ENCODE measurements at places on chromosomes 7 and 10.
A peak's percentile ranks its signal among the peaks of the same experiment; 100 is the strongest.

GRCh38 chr7:155878250-155878649, 66.0 kb upstream of the SHH start:
- no peak for DNase-seq

GRCh38 chr7:131848033-131848432, 291.6 kb upstream of the PODXL start:
- DNase-seq: no peak

- DNase-seq: no peak
Observed at GRCh38 chr7:122298618-122299017, 5.9 kb downstream of the FEZF1 start.

GRCh38 chr10:97810446-97810845, 38.6 kb upstream of the SFRP5 start:
- no peak for DNase-seq

DNA sequence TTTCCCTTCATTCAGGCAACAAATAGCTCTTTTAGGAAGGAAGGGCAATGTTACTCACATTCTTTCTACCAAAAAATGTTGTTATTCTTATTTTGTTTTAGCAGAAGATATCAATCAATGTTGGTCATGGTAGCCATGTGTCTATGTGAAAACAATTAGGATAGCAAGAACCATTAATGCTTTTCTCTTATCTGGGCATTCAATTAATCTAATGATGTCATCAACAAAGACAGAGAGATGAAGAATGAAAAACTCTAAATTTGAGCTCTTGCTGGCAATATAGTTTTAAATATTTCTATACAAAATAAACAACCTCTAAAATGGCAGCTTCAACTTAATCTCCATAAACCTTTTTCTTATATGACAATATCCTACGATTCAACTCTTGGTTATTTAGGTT, 353.7 kb upstream of the ANKRD30A start:
- no peak for DNase-seq

- no peak for DNase-seq
Observed at GRCh38 chr7:106095634-106096033, 16.5 kb downstream of the SYPL1 start.

DNA sequence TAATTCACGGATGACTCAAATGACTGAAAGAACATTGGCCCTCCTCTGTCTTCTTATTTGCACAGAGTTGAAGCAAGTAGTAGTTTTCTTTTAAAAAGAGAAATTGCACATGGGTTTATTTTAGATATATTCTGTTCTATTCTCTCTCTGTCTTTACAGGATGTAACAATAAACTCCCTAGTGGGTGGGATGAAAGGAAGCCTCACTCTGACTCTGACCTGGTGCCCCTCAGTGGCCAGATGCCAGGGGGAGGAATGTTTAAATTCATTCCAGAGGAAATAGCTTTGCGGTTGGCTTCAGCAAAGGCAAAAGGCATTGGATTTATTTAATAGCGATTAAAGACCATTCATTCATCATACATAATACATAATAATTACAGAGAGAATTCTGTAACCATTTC, 156.4 kb upstream of the MTPN start:
- no peak for DNase-seq

GRCh38 chr7:78261739-78262138, 463.2 kb downstream of the PHTF2 start:
- no peak for DNase-seq

DNA sequence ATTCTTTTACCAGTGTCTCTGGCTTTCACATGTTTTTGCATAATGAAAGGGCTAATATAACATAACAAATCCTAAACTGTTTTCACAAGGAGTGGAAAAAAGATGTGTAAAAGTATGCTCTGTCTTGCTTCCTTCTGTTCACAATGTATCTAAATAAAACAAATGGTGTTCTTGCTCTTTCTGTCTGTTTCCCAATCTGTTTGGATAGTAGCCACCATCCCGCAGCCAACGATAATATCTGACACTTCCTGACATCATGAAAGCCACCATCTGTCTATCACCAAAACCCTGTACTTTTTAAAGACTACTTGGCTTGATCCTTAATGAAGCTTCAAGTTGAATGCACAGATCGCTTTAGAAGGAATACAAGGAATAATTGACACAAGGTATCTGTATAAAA, 246.2 kb downstream of the ETV1 start:
- peak; percentile 84 for DNase-seq

DNA sequence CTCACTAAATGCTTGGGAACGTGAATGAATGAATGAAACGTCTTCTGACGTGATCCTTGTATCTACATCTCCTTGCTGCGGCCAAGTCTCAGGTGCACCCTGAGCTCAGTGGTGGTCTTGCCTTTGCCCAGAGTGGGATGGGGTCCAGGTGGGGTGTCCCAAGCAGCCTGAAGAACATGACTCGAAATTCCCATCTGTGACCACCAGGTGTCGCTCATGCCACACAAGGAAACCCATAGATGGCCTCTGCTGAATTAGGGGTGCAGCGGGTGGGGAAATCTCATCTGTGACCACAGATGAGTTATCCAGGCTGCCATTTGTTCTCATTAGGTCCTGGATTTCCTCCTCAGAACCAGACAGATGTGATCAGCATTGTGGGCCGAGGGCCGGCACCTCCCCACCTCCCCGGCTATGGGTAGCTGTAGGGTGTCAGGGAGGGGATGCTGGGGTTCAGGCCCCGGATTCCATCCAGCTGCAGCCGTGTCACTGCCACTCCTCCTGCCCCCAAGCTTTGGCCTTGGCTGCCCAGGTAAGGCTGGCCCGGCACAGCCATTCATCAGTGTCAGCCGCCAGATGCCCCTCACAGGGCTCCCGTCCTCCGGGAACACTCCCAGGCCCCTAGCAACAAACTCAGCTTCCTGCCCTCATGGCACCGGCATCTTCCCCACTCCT, 21.0 kb upstream of the GNA12 start:
- peak; percentile 80 for DNase-seq

DNA sequence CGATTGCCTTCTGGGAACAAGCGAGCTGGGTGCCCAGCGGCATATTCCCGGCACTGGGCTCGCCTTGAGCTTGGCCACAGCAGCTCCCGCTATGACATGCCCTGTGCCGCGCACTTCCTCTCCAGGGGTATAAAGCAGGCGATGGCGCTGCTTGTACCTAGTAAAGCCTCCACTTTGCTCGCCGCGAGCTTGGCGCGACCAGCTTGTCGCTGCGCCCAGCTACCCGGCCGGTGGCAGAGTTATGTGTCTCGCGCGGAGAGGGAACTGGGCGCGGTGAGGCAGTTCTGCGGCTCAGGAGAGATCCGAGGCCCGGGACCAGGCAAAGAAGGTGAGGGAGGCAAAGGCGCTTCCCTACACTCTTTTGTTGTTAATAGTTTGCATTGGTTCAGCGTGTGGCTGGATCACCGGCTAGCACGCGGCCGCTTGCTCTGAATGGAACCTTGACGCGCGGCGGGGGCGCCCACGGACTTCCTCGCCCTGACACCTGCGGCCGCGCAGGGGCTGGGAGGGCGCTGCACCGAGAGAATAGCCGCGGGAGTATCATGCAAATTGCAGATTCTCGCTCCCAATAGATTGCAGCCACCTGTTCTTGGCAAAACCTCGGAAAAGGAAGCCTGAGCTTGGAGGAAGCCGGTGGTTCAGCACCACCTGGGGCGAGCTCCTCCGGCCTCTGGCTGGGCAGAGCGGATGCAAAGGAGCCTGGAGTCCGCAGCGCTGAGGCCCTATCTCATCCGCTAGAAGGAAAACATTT, 3.0 kb upstream of the BUB3 start:
- DNase-seq: no peak

DNA sequence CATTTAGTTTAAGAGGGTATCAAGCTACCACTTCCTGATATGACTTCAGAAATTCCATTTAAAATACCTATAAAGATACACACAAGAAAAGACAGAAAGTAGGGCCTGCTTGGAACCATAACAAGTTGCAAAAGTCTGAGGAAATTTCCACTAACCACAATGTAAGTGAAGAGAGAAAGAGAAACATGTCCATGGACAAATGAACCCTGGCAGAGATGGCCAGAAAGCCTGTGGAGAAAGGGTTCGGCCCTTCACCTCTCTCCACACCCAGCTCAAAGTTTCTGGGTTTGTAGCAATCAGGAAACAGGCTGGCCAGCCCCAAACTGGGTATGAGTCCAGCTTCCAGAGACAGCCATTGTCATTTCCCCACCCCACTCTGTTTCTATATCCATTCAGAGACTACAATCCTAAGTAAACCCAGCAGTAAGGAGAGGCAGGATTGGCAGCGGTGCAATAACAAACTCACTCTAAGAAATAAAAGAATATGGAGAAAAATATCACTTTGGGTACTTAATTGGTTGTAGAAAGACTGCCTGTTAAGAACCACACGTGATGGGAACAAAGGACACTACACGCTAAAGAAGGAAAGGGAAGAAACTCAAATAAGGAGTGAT, 71.1 kb downstream of the STK17A start:
- DNase-seq: no peak

- peak; percentile 24 for DNase-seq
Observed at GRCh38 chr7:24756545-24757352, 515 bp downstream of the GSDME start.

GRCh38 chr7:134154581-134155130, 27.5 kb downstream of the LRGUK start:
- DNase-seq: no peak

DNA sequence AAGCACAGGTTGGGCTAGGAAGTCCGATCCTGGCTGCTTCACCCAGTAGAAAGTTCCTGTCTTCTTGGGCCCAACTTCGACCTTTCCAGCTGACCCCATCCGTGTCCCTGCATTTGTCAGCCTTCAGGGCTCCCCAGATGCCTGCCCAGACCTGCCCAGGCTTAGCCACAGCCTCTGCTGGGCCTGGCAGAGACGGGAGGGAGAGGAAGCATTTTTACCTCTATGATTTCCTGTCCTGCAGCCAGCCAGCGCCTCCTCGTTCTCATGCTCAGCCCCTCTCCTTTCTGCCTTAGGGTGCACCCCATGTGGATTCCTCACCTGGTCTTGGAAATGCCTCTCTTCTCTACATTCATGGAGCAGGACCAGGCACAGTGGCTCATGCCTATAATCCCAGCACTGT, 3.7 kb downstream of the METTL27 start:
- no peak for DNase-seq

- DNase-seq: no peak
Observed at GRCh38 chr7:81013083-81013817, 94.4 kb upstream of the SEMA3C start.

- DNase-seq: no peak
Observed at GRCh38 chr10:78937800-78938694, 130.7 kb upstream of the ZMIZ1 start.

DNA sequence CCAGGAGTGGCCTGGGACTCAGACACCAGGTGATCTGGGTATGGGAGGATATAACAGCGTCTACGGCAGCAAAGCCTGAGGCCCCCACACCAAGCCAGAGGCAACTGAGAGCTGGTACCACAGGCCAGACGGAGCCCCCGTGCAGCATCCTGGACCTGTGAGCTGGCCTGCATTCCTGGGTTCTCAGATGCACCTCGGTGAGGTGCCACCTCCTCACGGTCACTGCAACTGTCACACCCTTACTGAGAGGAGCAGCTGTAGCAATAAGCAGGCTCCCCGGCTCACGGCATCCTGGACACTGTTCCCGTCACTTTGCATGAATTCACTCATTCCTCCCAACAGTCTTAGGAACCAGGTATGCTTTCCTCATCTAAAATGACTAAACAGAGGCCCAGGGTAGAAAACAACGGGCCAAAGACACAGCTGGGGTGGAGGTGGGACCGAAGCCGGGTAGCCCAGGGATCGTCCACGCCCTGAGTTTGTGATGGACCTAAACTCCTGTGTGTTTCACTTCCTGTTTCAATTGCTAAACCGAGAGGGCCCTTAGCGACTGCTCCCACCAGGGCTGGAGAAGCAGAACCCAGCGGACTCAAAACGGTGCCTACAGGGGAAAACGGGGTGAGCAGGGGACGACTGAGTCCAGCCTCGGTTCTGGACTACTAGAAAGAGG, 98.7 kb downstream of the CTBP2 start:
- DNase-seq: no peak

GRCh38 chr7:96303686-96304443, 18.0 kb downstream of the SLC25A13 start:
- DNase-seq: no peak

- DNase-seq: no peak
Observed at GRCh38 chr7:88206254-88206653, 13.6 kb downstream of the SRI start.

GRCh38 chr10:44589944-44590449, 205.1 kb upstream of the CXCL12 start:
- DNase-seq: no peak

DNA sequence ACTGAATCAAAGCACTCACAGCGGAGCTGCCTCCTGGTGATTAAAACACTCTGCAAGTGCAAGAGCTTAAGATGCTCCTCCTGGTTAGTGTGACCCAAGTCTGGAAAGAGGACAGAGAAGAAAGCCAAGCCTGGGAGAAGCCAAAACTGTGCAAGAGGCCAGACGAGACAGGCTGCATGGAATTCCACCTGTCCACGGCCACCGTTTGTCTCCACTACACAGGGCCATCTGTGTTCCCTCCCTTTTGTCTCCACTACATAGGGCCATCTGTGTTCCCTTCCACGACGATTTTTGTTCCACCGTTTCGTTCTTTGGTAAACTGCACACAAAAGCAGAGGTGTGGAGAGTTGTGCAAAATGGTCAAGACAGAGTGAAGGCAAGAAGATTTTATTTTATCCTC, 233.0 kb downstream of the DIP2C start:
- no peak for DNase-seq

DNA sequence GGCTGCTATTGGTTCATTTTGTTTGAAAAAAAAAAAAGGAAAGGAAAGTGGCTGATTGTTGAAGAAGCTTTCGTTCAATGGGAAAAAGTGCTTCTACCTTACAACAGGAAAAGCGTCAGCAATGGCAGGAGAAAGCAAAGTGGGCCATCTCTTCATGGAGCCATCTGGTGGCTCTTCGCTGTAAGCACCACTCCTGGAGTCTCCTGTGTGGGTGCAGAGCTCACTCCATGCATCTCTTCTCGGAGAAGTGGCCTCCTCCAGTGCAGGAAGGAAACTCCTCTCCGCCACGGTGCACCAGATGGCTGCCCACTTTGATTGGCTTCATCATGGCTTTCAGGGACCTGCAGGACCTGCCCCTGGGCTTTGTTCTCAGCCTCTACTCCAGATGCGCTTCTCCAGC, 250.9 kb downstream of the PTEN start:
- peak; percentile 10 for DNase-seq

GRCh38 chr7:82263920-82264782, 179.4 kb downstream of the CACNA2D1 start:
- peak; percentile 78 for DNase-seq

- DNase-seq: no peak
Observed at GRCh38 chr7:27424749-27425148, 182.1 kb downstream of the EVX1 start.

- DNase-seq: no peak
Observed at GRCh38 chr10:19839552-19839951, 23.3 kb downstream of the PLXDC2 start.

Data from NCI-H2171 treated with DMSO at 0.1 percent for 48 hours (cell line).